Amniotic stem cell (primary cell): ENCODE measurements at places on chromosomes 12 and 14.

DNA sequence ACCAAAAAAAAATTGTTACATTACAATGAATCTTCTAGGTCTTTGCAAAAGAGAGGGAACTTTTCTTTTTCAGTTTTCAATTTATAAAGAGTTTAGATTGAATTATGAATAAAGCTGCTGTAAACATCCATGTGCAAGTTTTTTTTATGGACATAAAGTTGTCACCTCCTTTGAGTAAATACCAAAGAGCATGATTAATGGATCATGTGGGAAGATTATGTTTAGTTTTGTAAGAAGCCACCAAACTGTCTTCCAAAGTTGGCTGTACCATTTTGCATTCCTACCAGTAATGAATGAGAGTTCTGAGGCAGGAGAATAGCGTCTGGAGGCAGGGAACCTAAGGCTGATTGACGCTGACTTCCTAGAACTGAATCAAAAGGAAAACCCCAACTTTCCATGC lies 30.2 kb downstream of the LEMD3 start:
- no peak for DNase-seq

- DNase-seq = no peak
These were observed 42.1 kb downstream of the IGF1 start for GRCh38 chr12:102438047-102438826.

- DNase-seq = no peak
These were observed 22.8 kb upstream of the FBXO34 start for GRCh38 chr14:55248411-55248810.

- no peak for DNase-seq
These were observed 8.8 kb upstream of the IFI27 start for GRCh38 chr14:94101748-94102147.

- DNase-seq = no peak
These were observed 105.2 kb downstream of the RBM19 start for GRCh38 chr12:113860950-113861349.

DNA sequence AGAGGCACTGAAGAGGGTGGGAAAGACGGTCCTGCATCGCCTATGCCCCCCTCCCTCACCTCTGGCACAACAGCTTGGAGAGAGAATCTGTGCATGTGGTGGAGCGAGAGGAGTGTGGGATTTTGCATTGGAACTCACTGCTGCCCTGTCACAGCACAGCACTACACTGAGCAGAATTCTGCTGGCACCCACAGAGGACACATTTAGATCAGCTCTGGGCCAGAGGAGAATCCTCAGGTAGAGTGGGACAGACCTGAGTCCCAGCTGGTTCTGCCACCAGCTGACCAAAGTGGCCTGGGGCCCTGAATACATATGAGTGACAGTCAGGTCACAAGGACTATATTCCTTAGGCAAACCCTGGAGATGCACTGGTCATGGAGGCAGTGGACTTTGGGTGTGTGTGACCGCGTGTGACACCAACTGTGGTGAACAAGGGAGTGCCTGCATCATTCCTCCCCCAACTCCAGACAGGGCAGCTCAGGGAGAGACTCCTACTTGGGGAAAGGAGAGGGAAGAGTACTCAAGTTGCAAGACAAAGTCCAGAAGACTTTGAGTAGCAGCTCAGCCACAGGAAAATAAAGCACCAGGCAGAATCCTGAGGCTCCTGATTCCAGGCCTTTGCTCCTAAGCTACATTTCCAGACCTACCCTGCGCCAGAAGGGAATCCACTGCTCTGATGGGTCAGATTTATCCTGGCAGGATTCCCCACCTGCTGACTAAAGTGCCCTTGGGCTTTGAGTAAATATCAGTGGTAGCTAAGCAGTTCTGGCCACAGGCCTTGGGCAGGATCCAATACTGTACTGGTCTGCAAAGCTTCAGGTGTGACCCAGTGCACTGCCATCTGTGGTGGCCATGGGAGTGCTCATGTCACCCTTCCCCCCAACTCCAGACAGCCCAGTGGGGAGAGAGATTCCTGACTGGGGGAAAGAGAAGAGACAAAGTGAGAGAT lies 10.6 kb upstream of the ACOT1 start:
- no peak for DNase-seq

- DNase-seq = no peak
These were observed 8.6 kb upstream of the GPR68 start for GRCh38 chr14:91252871-91253794.

- no peak for DNase-seq
These were observed 53.2 kb downstream of the DACT1 start for GRCh38 chr14:58690801-58691516.

GRCh38 chr14:22185191-22185590 lies 403.8 kb downstream of the DAD1 start:
- no peak for DNase-seq

DNA sequence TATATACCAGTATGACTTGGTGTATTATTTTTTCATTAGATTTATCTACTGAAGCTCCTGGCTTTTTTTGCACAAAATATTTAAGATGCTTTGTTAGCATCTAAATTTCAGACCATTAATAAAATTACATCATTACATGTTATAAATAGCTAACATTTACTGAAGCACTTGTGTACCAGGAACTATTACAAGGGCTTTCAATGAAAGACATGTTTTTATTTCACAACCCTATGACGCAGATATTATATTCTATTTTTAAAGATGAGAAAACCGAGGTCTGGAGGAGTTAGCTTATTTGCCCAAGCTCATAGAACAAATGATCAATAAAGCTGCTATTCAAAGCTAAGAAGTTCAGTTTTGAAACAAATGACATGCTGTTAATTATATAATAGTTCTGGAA lies 420.4 kb upstream of the DCN start:
- DNase-seq = no peak

- DNase-seq = no peak
These were observed 78.5 kb upstream of the FBRSL1 start for GRCh38 chr12:132411457-132411856.

DNA sequence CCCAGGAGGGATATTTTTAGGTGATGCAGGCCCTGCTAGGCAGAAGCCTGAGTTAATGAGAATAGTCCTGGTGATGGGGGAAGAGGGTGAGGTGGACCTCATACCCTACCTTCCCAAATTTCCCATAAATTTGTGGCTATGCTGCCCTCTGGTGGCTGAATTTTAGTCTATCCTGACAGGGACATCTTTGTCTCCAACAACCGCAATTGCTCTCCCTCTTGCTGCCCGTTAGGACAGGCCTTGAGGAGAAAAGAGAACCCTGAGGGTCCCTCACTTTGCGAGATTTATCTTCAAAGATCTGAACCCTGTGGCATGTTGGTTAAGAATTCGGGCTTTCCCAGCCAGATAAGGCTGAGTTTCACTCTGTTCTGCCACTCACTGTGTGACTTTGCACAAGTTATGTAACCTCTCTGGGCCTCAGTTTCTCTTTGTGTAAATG lies 9.8 kb upstream of the ZNF385A start:
- no peak for DNase-seq

- DNase-seq = no peak
These were observed 4.7 kb downstream of the FOS start for GRCh38 chr14:75283162-75283832.

DNA sequence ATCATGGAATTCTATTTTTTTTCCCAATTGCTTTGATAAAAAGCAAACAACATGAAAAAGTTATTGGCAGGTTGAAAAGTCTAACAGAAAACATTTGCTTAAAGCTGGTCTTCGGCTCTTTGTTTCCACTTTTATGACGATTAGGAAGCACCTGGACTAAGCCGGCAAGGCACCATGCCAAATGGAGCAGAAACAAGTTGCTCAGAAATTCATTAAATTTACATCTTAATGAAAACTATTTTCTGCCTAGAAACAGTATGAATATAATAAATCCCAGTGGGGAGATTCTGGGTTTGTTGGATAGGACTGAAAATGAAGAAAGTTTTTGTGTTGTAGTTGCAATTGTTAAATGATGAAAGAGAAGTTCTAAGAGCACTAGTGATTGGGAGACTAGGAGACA lies 51.4 kb upstream of the OR9K2 start:
- no peak for DNase-seq
